Mesothelial cell of epicardium (in vitro differentiated cells): ENCODE measurements at places on chromosomes 1 and 21. TPM values are rescaled to one million over a fixed set of nuclear protein-coding genes. Genes with fewer than 3 reads are reported as not detected.

The CFAP45 gene
- total RNA-seq, result 0.18 to 0.20 TPM (median 0.20 TPM) in 3 replicates

The C1QC gene
- total RNA-seq, result not detected in 3 replicates

The COL6A2 gene
- 846 to 986 TPM (median 933 TPM) in 3 replicates for total RNA-seq

DNA sequence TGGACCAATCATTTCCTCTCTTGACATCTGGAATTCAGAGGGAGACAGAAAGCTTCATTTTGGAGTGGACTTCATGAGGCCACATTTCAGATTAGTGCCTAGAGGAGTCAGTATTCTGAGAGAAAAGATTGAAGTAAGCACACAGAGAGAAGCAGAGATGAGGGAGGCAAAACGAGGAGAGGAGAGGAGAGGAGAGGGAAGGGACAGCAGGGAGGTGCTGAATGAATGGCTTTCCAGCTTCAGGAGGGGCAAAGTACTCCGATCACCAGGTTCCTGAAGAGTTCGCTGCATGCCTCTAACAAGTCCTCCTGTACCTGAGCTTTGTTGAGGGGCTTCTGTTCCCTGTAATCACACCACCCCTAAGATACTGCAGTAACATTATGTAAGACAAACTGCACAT lies 76.0 kb downstream of the NRIP1 start:
- H3K36me3 ChIP-seq, result peaks cover 30% of the 10 kb centered on the region
- H3K4me3 ChIP-seq, result no peak overlapping the region
- DNase-seq, result no peak
- peaks cover 39% of the 10 kb centered on the region for H3K4me1 ChIP-seq
- H3K27me3 ChIP-seq, result no peaks in the 10 kb centered on the region

DNA sequence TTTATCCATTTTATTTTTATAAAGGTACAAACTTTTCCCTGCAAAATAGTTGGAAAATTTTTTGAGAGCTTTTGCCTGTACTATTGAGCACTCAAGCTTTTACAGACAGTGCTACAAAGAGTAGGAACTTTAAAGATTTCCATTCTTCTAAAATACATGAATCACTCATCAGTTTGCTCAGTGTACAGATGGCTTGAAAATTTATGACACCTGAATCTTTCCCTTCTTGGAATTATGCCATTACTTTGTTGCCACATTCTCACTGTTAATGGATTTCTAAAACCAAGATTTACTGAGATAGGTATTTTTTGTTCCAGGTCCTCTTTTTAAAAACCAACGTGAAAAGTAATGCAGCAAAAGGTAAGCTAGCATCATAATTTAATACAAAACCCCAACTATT lies 76.0 kb downstream of the GPATCH2 start:
- no peaks in the 10 kb centered on the region for H3K27me3 ChIP-seq
- no peak overlapping the region for H3K4me3 ChIP-seq
- no peak for DNase-seq
- H3K27ac ChIP-seq, result no peak overlapping the region

DNA sequence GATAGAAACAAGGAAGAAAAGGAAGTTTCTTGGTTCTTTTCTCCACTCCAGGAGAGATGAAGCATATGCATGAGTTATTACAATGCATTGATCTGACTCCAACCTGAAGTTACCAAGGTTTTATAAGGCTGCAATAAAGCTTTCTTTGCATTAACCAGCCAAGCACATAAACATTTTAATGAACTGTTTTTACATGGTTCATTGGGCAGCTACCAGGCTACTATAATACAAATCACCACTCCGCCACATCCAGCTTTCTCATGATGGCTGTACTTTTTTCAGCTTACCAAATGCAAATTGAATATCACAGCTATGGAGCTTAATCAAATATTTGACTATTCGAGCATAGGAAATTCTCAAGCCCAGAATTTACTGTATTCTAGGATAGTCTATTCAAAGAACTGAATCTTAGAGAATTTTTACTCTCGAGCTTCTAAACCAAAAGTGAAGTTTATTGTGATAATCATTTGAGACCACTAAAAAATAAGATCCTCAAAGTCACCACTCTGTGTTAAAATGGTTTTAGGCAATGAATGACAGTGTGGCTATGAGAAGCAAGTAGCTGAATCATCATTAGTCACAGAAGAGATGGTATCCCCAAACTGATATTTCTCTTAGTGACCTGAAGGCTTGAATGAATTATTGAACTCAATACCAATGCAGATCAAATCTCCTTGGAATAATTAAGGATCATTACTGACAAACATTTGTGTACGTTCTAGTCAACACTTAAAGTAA lies 58.6 kb upstream of the ZNF281 start:
- no peak overlapping the region for H3K27ac ChIP-seq
- H3K36me3 ChIP-seq, result no peaks in the 10 kb centered on the region
- H3K27me3 ChIP-seq, result peaks cover 3% of the 10 kb centered on the region
- no peak for DNase-seq
- peaks cover 9% of the 10 kb centered on the region for H3K4me1 ChIP-seq
